ENCODE measurements at places on chromosomes 3 and 15.

DNA sequence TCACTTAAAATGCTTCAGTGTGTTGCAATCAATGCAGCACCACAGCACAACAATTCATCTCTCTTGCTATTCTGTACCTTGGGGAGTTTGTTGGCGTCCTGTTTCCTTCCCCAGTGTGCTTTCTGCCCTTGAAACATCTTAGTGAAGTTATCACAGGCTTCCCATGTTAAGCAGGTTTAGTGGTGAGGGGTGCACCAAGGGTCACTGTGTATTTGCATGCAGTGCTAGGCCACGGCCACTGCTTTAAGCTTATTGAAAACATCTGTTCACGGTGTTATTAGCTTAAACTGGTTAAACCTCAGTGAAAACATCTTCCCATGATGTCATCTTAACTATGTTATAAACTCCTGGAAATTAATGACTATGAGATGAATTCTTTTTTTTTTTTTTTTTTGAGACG lies 217.3 kb upstream of the GOLIM4 start:
- no peak for DNase-seq

DNA sequence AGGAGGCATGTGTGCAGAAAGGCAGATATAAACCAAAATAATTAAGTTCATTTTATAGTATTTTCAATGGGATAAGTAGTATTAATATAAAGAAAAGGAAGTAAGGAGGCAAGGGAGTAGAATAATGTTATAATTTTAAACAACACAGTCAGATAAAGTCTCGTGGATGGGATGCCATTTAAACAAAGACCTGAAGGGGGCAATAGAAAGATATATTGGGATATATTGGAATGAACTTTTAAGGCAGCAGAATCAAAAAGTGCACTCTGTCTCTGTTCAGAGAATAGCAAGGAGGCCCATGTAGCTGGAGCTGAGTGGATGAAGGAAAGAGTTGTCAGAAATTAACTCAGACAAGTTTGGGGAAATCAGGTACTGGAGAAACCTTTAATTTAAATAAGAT lies 158.7 kb downstream of the CGGBP1 start:
- no peak for DNase-seq

GRCh38 chr3:182891364-182891763 lies 89.0 kb downstream of the DCUN1D1 start:
- DNase-seq, result no peak

DNA sequence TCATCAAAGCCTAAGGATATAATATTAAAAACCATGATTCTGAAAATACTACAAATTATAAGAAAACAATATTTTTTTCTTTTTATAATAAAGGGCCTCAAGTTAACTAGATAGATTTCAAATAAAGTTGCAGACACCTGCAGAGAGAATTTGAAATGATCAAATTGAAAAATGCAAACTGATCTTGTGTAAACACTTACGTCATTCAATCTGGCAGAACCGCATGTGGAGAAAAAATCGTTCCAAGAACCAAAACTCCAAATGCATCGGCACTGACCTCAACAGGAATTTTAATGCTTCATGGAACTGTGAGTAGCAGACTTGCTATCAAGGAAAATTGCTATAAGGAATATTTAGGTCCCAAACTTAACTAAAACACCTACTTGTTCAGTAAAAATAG lies 17.2 kb downstream of the CPA3 start:
- no peak for DNase-seq

- peak; percentile 97 for DNase-seq
These were observed 1.3 kb downstream of the KLF15 start for GRCh38 chr3:126355777-126356372.

- no peak for DNase-seq
These were observed 46.4 kb downstream of the TMEM44 start for GRCh38 chr3:194586836-194587235.

DNA sequence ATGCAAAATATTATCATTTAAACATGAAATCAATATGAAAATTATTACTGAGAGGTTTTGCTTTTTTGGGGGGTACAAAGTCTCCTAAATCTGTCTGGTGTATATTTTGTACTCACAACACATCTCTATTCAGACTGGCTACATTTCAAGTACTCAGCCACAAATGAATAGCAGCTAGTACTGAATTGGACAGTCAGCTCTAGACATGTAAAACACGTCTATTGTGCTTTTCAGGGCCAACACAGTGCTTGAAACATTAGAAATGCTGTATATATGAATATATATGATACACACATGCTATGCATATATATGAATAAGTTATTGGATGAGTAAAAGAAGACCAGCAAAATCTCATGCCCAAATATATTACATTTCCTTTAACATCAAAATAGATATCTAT lies 103.8 kb upstream of the CFAP20DC start:
- DNase-seq, result peak; percentile 0

DNA sequence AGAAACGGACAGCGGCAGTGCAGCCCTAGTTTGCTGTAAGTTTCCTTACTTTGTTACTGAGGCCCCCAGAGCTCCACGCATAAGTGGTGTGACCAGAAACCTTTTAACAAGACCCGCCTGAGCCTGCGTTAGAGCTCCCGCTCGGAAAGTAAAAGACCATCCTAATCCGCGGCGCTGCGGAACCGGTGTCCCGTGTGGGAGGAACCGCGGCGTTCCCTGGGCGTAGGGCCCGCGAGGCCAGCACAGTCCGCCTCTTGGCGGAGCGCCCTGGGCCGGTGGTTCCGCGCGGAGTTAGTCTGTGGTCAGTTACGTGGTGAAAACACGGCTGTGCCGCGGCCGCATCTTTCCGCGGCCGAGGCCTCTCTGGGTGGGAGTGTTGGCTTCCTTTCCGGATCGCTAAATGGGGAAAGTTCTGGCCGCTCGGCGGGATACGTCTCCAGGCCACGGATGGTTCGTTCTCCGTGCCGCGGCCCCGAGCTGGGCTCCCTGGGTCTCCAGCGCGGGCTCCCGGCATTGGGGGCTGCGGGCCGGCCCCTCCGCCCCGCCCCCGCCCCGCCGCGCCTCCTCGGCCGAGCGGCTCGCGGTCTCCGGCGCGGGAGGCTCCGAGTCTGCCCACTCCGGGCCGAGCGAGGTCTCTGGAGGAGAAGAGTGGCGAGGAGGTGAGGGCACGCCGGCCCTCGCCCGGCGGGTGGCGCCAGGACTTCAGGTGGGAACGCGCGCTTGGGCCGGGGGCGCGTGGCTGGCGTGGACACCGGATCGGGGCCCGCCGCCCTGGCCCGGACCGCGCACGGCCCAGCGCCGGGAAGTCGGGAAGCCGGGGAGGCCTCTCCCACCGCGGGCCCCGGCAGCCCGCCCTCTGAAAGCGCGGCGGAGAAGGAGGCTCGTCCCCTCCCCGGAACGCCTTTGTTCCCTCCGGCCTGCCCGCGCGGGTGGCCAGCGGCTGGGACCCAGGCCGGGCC lies 754 bp downstream of the B3GNT5 start:
- DNase-seq, result peak; percentile 53

DNA sequence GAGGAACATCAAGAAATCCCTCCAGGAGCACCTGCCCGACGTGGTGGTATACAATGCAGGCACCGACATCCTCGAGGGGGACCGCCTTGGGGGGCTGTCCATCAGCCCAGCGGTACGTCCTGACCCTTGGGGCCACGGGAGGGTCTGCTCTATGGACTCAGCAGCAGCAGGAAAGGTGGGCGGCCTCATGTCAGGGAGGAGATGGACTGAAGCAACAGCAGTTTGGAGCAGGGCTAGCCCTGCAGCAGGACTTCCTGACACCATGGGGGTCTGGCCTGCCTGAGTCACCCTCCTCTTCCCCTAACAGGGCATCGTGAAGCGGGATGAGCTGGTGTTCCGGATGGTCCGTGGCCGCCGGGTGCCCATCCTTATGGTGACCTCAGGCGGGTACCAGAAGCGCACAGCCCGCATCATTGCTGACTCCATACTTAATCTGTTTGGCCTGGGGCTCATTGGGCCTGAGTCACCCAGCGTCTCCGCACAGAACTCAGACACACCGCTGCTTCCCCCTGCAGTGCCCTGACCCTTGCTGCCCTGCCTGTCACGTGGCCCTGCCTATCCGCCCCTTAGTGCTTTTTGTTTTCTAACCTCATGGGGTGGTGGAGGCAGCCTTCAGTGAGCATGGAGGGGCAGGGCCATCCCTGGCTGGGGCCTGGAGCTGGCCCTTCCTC lies 24.2 kb downstream of the HDAC11 start:
- DNase-seq, result no peak

DNA sequence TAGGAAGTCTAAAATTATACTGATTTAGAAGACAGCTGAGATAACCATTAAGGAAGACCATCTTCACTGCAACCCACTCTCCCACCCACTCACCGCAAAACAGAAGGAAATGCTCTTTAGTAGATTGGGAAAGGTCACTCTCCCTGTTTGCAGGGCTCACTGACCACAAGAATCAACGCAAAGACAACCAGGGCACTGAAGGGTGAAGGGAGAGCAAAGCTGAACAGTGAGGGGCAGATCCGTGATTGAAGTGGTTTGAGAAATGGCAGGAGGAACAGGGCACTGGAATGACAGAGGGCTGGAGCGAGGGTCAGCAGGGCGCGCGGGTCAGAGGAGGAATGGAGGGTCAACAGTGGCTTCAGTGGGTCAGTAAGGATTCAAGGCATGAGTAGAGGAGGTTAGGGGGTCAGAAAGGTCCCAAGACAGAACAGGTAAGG lies 520 bp downstream of the MESD start:
- DNase-seq, result no peak

- no peak for DNase-seq
These were observed 24.4 kb downstream of the ISG20 start for GRCh38 chr15:88663141-88663621.

- no peak for DNase-seq
These were observed 57.6 kb upstream of the CHRM5 start for GRCh38 chr15:33910741-33911140.

- peak; percentile 65 for DNase-seq
These were observed 51.0 kb downstream of the NKIRAS1 start for GRCh38 chr3:23865595-23866396.

DNA sequence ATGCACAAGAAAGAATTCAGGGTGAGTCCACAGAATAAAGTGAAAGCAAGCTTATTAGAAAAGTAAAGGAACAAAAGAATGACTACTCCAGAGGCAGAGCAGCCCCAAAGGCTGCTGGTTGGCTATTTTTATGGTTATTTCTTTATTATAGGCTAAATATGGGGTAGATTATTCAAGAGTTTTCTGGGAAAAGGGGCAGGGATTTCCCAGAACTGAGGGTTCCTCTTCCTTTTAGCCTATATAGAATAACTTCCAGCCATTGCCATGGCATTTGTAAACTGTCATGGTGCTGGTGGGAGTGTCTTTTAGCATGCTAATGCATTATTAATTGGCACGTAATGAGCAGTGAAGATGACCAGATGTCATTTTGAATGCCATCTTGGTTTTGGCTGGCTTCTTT lies 13.6 kb downstream of the GLDN start:
- no peak for DNase-seq

DNA sequence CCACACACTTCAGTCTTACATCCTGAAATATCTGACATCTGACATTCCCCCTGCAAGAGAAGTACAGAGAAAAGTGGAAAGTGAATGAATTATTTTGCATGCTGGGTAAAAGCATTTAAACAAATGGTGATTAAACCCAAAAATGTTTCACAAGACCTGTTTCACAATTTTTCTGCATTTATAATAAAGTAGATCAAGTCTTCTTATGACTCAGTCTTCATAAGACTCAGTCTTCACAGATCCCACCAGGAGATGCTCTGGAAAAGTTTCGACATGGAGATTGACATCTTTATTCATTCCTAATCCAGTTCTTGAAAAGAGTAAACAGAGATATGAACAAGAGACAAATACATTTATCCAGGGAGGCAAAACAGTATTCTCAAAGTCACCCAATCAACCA lies 13.2 kb upstream of the EDC3 start:
- DNase-seq, result no peak

GRCh38 chr15:63198371-63199250 lies 9.2 kb downstream of the RAB8B start:
- no peak for DNase-seq

- DNase-seq, result no peak
These were observed 33.6 kb downstream of the MYO5A start for GRCh38 chr15:52495125-52495524.

DNA sequence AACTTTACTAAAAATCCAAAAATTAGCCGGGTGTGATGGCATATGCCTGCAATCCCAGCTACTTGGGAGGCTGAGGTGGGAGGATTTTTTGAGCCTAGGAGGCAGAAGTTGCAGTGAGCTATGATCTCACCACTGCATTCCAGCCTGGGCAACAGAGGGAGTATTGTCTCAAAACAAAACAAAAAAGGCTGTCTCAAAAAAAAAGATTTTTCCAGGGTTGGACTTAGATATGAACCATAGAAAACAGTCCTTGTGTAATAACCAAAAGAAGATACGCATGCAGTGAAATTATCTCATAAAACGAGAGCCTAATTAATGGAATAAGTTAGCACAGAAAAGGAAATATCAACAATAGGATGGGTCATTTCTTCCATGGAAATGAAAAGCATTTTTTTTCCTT lies 320.4 kb upstream of the RASGRP1 start:
- DNase-seq, result no peak

- no peak for DNase-seq
These were observed 68.8 kb upstream of the DLG1 start for GRCh38 chr3:197367081-197367780.

DNA sequence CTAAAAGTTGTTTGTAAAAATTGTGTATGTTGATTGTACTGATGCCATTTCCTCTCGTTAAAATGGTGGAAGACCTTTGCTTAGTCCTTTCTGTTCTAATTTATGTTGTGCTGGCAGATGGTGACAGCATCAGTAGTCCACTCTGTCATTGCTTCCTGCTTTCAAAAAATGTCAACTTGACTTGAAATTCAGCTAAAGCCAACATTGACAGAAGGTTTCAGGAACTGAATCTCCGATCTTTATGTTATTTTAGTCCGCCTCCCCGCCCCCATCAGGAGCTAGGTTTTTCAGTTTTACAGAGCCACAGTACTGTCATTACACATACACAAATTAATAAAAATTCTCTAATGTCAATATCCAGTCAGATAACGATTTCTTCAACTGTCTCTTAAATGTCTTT lies 1.5 kb downstream of the CEP63 start:
- no peak for DNase-seq

DNA sequence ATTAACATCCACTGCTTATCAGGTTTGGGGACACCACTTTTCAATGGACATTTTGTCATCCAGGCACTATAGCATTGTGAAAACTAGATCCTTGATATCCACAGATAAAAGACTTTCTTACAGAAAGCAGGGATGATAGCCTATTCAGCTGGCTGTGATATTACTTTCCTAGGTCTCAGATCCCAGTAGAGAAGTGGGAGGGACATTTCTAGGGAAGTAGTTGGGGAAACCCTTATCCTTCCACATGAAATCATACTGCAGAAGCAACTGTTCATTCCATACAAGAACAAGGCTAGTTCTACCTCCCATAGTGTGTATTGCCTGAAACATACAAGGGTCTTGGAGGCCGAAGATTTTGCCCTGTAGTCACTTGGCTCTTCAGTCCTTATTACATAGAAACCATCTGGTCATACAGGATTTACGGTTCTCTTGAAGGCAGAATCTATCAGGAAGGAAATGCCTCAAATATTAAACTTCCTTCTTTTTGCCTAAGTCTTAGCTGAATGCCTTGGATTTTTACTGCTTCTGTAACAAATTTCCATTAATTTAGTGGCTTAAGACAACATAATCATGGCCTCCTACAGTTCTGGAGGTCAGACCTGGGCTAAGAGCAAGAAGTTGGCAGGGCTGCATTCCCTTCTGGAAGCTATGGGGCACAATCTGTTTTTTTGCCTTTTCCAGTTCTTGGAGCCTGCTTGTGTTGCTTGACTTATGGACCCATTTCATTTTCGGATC lies 119.4 kb downstream of the ECT2 start:
- no peak for DNase-seq
